ENCODE measurements at places on chromosomes 1 and 21.
A peak's percentile ranks its signal among the peaks of the same experiment; 100 is the strongest.

DNA sequence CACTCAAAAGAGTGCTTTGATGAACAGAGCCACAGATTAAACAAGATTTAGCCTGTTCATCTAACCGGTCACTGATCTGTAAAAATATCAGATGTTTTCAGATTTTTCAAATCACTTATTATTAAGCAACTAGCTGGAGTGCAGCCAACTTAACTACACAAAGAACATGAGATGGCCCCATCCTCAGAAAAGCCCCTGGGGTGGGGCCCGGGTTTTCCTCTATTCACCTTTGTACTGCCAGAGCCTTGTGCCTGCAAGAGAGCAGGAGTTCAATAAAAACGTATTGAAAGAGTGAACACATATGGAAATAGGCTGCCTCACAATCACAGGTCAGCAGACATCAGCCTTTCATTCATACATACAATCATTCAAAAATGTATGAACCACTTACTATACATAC is 516.1 kb downstream of the OMA1 start:
- DNase-seq = no peak

DNA sequence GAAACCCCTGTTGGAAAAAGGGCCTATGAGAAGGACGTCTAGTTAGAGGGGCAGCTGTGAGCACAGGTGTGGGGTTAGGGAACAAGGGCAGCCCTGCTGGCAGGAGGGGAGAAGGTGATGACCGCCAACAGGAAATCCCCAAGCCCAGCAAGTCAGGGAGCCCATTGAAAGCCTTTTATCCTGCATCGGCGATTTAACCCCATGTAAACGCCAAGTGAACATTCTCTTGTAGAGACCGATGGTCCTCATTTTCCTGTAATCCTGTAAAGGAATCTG is 1.1 kb upstream of the BSND start:
- DNase-seq = no peak

DNA sequence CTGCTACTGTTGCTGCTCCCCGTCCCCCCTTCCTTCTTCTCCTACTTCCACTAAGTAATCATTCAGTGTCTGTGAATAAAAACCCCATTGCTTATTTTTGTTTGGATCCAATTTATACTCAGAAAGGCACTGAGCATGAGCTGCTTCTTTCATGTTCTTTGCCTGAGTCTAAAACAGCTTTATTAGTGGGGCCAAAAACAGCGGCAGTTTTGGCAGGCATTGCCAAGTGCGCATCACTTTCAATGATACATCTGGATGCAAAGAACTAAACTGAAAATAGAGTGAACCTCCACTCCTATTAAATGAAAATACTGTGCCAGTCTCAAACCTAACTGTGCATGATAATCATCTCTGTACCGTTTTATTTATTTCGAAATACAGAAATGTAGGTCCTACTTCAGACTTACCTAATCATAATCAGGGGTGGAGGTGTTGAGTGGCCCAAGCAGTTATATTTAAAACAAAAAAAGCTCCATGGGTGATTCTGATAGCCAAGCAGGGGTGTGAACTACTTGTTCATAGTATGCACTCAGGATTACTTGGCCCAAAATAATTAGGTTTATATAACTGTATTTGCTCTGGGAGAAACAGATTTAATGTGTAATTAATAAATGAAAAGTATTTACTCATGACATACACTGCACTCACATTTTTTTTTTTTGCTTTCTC is 48.4 kb downstream of the NEK7 start:
- DNase-seq = no peak

DNA sequence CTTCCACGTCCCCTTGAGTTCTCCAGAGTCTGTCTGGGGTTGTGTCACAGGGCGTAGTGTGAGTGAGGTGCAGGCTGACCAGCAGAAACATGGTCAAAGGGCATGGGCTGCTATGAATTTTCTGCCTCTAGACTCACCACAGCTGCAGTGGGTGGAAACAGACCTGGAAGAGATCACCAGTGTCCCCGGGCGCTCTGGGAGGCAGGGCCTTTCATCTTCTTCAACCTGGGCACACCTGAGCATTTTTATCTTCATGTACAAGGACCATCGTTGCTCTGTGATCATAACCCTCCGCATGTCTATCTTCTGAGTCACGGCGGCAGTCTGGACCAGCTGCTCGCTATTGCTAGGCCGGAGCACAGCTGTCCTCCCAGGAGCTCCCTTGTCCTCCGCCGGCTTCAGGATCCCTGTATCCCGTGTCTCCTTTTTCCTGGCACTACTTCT is 29.6 kb downstream of the DEGS1 start:
- no peak for DNase-seq

DNA sequence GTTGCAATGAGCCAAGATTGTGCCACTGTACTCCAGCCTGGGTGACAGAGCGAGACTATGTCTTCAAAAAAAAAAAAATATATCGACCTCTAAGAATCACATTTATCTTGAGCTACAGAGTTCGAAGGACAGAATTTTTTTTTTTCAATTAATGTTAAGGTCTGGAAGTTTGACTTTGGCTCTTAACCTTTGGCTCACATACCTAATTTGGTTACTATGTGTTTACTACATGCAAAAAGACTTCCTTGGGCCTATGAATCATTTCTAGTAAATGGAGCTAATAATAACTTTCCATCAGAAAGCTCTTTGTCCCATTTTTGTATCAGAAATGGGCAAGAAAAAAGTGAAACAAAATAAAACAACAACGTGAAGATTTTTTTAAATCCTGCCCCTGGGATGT is 351.2 kb downstream of the SMYD3 start:
- peak; percentile 61 for DNase-seq

DNA sequence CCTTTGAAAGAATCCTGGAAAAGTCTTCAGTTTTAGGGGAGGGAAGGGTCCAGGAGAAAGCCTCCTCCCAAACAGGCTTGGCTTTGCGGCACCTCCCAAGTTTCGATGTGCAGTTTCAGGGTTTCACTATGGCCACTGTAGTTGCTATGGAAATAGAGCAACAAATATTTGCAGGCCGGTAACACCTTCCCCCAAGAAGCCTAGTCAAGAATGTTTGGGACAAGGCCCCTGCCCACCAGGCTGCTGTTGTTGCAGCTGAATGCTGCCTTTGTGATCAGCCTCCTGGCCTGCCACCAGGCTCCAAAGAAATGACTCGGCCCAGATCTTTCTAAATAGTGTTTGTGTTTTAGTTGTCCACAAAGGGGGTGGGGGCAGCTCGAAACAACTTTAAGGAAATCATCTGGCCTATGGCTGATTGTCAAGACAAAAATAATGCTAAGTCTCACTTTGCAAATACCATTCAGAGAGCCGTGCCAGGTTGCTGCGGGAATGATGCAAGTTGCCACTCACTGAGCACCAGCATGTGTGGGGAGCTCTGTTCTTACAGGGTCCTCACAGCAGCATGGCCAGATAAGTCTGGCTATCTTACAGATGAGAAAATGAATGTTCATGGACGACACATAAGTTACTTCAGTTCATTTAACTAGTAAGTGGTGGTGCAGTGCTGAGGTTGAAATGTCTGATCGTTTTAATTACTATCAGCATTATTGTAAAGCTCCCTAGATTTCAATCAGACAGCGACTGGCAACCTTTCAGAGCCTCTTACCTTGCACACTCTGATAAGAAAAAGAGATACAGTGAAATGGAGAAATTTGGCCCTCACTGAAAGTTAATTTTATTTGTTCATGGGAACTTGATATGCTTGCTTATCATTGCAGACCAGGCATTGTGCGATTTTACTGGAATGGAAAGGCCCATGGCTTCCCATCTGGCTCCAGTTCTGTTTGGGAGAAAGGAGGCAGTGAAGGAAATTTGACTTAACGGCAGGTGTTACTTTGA is 91.2 kb upstream of the JUN start:
- DNase-seq = peak; percentile 93

DNA sequence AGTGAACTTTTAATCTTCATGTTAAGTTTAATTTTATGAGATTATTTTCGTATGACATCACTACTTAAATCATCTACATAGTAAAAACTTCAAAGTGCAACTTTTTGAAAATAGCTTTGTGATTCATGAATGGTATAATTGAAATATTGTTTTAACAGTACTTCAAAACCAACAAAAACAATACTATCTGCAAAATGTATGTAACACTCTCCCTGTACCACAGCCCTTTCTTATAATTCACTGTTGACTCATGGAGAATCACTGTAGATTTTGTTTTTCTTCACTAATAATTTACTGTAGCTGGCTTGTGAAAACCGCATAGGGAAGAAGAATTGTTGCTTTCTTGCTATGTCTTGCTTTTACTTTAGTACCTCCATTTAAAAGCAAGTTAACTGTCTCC is 301.4 kb upstream of the ADAMTS5 start:
- peak; percentile 56 for DNase-seq

GRCh38 chr1:231240531-231240882 is 505 bp upstream of the GNPAT start:
- peak; percentile 7 for DNase-seq

DNA sequence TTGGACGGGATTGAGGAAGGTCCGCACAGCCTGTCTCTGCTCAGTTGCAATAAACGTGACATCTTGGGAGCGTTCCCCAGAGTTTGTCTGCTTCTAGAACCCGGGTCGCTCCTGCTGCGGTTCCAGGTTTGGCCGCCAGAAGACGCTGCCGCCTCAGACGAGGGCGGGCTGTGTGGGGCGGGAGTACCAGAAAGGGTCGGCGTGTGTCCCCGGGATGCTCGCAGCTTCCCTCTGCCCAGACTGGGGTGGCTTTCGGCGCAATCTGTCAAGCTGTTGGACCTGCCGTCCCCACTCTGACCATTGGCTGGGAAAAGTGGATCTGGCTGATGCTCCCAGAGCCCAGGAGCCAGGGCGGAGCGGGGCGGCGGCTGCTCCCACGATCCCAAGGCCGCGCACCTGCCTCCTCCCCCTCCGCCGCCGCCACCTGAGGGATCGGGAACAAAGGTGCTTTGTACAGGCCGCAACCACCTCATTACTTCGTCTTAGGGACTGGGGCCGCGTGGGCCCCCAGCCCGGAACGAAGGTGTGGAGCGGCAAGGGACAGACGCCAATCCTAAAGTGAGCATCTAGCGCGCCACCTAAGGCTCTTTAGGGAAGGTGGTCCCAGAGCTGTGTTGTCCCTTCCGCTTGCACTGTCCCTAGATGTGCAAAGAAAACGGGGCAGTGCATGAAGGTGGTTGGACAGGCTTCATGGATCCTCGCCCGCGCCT is 683 bp upstream of the EFNA4 start:
- peak; percentile 47 for DNase-seq

- no peak for DNase-seq
Observed at GRCh38 chr1:1109743-1110142, 6.1 kb downstream of the C1orf159 start.

GRCh38 chr1:44515416-44515815 is 110.4 kb downstream of the RNF220 start:
- DNase-seq = no peak

DNA sequence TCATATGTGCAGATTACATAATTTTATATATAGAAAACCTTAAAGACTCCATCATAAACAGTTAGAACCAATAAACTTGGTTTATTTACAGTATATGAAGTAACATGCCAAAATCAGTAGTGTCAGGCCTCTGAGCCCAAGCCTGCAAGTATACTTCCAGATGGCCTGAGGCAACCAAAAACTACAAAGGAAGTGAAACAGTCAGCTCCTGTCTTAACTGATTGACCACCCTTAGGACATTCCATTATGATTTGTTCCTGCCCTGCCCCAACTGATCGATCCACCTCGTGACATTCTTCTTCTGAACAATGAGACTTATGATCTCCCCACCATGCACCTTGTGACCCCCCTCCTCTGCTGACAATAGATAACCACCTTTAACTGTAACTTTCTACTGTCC is 630.3 kb downstream of the AMY1C start:
- DNase-seq = peak; percentile 77

GRCh38 chr1:113751114-113751513 is 8.2 kb downstream of the PHTF1 start:
- DNase-seq = no peak

GRCh38 chr1:915295-916172 is 8.2 kb upstream of the SAMD11 start:
- DNase-seq = no peak

GRCh38 chr1:204712708-204713430 is 27.3 kb upstream of the LRRN2 start:
- no peak for DNase-seq

DNA sequence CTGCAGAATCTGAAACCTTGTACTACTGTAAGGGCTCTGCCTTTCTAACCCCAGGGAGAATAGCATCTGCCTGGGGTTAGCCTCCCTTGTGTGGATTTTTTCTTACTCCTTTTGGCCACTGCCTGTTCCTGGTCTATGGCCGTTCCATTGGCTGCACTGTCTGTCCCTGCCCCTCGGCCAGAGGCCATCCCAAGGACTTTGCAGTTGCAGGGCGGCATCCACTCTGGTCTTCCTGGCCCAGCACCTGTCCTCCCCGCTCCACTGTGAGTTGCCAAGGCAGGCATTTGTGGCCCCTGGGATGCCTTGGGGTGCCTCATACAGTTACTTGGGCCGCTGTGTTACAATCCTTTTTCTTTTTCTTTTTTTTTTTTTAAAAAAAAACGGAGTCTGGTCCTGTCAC is 45.8 kb downstream of the PDE9A start:
- DNase-seq = no peak

- no peak for DNase-seq
Observed at GRCh38 chr1:219247441-219247840, 73.8 kb downstream of the LYPLAL1 start.

DNA sequence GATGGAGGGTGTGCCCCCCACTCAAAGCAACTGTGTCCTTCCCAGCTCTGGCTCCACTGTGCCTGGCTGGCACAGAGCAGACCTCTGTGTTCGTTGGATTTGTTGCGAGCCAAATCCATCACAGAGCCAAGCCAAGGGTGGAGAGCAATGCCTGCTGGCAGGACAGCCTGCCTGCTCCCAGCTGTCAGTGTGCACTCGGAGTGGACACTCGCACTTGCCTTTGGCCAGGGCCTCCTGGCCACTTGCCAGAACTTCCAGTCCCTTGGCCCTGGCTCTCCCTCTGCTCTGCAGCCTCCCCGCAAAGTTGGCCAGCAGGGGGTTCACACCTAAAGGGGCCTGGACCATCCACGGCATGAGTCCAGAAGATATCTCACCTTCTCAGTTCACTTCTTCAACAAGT is 16.4 kb downstream of the HEYL start:
- no peak for DNase-seq

DNA sequence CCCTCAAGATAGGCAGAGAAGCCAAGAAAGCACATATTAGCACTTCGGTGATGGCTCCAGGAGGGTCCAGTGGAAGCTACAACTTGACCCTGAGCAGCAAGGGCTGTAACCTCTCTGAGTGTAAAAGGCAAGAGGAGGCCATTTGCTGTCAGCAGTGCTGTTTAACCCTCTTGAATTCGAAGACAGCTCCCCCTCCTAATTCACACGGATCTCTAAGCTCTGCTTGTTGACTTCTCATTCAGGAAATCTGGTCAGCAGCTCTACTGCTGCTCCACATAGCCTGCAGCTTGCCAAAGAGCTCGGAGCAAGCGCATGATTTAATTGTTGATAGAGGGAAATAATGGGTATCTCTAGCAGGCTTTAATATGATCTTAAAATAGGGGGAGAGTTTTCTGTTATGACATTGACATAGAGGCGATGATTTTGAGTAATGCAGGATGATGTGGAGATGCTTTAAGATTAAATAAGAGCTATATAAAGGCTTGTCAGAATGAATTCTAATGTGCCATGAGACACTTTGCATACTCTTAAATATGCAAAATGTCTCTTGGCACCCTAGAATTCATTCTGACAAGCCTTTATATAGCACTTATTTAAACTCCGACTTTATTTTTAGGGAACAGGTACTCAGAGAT is 79.4 kb upstream of the USH2A start:
- peak; percentile 12 for DNase-seq

- no peak for DNase-seq
Observed at GRCh38 chr1:6776895-6777294, 8.4 kb upstream of the CAMTA1 start.

All from foreskin melanocyte (primary cell).